ENCODE measurements at places on chromosomes 1 and 21.

- DNase-seq = no peak
Observed at GRCh38 chr1:192265516-192266173, 51.1 kb upstream of the RGS21 start.

- no peak for DNase-seq
Observed at GRCh38 chr1:233489411-233489810, 124.5 kb upstream of the KCNK1 start.

DNA sequence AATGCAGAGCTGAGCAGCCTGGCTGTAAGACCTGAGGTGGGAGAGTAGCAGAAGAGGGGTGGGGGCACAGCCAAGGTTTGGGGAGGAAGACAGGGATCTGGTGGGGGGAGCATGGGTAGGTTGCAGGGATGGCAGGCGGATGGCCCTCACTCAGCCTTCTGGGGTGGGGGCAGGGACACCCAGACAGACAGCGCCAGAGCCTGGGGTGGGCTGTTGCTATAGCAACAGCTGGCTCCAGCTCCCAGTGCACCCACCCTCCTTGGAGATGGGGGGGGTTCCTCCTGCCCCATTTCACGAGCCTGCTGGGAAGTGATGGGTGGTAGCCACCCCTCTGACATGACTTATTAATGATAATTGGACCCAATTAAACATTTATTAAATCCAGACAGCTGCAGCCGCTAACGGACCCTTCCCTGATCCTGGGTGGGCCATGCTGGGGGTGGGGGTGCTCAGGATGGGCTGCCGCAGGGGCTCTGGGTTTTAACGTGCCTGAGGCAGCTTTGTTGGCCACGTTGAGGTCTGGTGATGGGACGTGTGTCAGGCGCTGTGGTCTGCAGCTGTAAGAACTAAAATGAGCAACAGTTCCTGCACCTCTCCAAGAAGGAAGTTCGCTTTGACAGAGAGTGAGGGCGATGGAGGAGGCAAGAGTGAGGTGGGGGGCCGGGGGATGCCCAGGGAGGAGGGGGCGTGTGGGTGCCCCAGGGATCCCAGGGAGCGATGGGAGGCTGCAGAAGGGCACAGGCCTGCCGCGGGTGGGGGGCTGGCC, 19.4 kb downstream of the AGRN start:
- DNase-seq = no peak

GRCh38 chr1:243842978-243843511, 7.0 kb downstream of the AKT3 start:
- no peak for DNase-seq

- DNase-seq = no peak
Observed at GRCh38 chr1:31154000-31154631, 85.6 kb downstream of the NKAIN1 start.

- no peak for DNase-seq
Observed at GRCh38 chr1:77583483-77583882, 99.0 kb downstream of the ZZZ3 start.

DNA sequence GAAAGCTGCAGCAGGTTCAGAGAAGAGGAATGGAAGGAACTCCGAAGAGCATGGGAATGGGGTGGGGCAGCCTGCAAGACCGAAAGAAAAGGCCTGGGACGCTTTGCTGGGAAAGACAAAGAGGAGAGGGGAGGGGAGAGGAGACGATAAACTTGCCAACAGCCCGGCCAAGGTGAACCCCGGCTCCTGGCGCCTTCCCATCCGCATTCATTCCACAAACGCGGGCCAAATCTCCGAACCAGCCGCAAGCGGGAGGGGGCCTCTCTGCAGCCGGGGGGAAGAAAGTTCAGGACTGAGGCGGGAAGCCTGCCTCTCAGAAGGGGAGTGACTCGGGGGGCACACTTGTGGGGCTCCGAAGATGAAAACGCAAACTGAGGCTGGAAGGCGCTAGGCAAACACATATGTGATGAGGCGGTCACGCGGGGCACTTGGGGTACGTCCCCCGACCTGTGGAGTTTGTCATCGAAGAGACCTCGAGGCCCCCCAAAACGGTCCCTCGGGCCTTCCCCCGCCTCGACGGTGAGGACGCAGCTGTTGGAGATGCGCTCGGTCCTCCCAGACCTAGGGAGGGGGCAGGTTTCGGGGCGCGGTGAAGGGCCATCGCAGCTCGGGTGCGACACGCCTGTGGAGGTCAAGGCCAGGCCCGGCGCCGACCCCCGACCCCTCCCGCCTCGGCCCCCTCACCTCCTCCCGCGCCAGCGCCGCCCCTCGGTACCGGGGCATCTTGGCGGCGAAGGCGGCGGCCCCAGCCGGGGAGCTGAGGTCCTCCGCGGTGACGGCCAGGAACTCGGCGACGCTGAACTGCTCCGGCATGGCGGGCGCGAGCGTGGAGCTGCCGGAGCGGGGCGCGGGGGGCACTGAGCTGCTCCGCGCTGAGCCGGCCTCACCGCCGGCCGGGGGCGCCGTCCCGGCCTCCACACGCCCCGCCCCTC, at the start of gene ASAP3:
ASAP3 (minus strand) TSS at position 859 of the 932 bp plus-strand sequence; CDS start at position 813, 46 bp downstream.
- DNase-seq = no peak

GRCh38 chr1:15337656-15338402, 71.9 kb upstream of the EFHD2 start:
- no peak for DNase-seq

DNA sequence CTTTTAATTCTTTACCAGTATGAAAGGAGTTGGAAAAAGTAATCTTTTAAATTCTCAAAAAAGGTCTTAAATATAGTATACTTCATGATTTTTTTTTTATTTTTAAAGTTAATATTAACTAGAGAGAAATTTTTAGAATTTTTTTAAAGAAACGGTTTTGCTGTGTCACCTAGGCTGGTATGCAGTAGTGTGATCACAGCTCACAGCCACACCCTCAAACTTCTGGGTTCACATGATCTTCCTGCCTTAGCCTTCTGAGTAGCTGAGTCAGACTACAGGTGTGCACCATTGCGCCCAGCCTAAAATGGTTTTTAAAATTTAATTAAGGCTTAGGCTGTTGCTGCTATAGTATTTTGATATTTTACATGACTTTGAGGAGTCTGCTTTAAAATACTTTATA, 52.4 kb downstream of the TLCD4 start:
- no peak for DNase-seq

- DNase-seq = no peak
Observed at GRCh38 chr1:185075476-185075875, 30.1 kb downstream of the RNF2 start.

DNA sequence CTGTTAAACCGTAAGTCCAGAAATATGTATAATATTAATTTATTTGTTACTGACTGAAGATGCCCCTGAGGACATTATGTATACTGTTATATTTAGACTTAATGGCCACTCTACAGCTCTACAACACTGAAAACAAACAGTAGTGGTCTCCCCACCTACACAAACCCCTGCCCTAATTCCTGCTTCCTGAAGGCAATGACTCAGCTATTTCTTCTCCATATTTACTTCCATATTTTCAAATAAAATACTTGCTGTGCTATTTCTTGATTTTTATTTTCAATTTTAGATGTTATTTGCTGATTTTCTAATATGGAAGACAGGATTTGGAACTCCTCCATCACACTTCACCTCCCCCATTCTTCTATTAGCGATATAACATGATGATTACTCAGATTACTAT, 97.6 kb downstream of the PCNX2 start:
- no peak for DNase-seq

DNA sequence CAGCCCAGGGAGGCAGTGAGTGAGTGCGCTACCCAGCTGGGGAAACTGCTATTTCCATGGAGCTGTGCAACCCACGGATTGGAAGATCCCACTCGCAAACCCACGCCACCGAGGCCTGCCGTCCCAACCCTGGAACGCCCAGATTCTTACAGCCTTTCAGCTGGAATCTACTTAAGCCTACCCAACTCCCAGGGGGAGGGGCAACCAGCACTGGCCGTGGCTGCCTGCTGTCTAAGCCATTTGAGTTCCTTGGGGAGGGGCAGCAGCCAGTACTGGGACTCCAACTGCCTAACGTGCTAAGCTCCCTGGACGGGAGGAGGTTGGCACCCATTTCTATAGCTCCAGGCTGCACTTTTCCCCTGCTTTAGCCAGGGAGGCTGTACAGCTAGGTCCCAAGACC, 27.1 kb upstream of the ZNF669 start:
- no peak for DNase-seq

- DNase-seq = no peak
Observed at GRCh38 chr1:31814631-31815306, 1.1 kb downstream of the SPOCD1 start.

GRCh38 chr21:38489729-38490128, 8.5 kb downstream of the ERG start:
- DNase-seq = no peak

DNA sequence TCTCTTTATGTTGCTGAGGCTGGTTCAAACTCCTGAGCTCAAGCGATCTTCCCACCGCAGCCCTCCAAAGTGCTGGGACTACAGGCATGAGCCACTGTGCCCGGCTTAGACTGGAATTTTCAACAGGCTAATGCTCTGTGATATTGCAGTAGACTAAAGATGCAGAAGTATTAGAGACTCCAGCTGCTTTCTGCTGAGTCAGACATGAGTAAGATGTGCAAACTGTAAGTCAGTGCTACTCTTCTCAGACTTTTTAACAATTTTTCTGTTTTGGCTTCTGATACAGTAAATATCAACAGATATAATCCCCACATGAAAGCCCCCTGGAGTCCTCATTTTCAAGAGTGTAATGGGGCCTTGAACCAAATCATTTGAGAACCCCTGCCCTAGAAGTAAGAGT, 29.3 kb upstream of the NLRP3 start:
- no peak for DNase-seq

DNA sequence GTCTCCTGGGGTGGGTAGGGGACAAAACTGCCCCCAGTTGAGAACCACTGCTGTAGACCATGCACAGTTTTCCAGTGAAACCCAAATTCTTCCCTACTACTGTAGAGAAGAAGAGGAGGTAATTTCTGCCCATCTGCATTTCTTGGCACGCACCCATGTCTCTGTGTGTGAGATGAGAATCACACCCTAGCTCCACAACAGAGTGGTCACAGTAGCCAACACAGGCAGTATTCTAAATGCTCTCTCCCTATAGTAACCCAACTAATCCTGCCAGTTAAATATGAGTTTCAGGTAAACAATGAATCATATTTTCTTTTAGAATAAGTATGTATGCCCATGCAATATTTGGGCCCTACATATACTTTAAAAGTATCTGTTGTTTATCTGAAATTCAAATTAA, 1.2 kb upstream of the CAPN2 start:
- no peak for DNase-seq

- no peak for DNase-seq
Observed at GRCh38 chr1:192485692-192486436, 89.7 kb upstream of the RGS1 start.

DNA sequence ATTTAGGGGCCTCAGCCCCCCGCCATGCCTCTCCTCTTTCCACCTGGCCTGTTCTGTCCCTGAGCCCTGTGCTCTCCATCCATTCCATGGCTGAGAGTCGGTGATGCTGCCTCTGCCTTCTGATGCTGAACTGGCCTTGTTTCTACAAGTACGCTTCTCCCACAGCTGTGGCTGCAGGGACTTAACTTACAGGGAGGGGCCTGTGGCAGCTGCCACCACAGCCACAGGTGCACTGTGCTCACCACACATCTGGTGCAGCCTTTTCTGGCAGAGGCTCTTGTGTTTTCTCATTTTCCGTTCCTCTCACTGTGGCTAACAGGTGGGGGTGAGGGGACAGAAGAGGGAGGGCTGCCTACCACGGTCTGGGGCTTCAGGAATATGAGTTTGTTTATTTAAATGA, 4.2 kb downstream of the FMO1 start:
- no peak for DNase-seq

DNA sequence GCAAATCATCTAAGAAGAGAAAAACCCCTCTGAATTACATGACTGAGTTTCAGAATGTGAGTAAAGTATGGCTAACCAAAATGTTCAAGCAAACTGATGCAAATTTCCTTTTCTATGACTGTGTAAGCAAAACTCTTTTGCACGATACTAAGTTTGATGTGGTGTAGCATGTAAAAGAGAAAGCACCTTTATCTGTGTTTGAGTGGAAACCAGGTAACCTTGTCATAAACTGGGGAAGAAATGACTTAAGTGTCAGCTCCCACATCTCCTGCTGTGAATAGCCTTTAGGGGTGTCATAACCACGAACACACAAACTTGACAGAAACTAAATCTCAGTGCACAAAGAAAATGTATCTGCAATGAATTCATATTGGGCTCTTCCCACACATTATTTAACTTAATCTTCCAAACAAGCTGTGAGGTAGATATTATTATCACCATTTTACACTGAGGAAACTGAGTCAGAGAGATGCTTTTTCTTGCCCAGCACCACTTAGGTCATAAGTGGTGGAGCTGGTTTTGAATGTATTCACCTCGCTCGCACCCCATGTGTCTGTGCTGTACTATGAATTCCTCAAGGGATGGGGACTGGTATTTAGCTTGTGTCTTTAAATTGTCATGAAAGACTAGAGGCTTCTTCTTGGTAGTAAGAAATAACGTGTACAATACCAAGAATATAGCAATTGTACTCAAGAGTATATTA, 32.9 kb upstream of the IL12RB2 start:
- DNase-seq = no peak

- no peak for DNase-seq
Observed at GRCh38 chr1:64093941-64094340, 109.5 kb upstream of the UBE2U start.

DNA sequence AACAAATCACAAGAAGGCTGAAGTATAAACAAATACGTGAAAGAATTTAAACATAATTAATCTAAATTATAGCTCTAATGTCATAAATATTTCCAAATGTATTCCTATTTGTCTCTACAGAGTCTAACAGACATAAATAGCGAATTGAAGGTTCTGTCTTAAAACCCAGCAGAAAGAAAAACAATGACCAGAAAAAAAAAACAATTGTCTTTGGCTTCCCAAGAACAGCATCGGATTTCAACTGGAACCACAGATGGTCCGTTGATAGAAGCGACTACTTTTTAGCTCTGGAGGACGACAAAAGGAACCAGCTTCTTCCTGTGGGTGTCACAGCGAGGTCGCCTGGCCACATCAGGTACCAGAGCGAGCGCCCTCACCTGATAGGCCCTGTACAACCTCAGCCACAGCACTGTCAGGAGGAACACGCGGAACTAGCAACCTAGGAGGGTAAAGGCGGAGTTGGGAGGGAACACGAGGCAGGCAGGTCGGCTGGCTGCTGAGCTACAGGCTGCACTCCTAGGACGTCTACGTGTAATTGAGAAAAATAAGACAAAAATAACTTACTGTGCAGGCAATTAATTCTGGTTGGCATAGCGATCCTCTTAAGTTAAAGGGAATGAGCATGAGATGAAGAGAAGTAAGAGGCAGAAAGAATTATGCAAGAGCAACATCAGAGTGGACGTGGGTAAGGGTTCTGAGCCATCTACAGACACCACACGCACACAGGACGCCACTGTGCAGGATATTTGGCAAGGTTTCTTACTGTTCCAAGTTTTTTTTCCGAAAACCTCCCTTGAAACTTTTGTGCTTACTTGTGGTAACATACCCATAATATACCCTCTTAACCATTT, 16.7 kb upstream of the PRDM15 start:
- DNase-seq = peak; percentile 21

All from stimulated activated CD4-positive, alpha-beta T cell treated with anti-CD3 and anti-CD28 coated beads, Interleukin-2, amount 100 ng/mL, for 48 hours (primary cell).